ENCODE measurements at places on chromosomes 1 and 21. TPM values are rescaled to one million over a fixed set of nuclear protein-coding genes. Genes with fewer than 3 reads are reported as not detected.

The SUSD4 gene
- total RNA-seq = 0.81 TPM

The LENEP gene
- total RNA-seq = not detected

The LRRC52 gene
- not detected for total RNA-seq

The AADACL4 gene
- not detected for total RNA-seq

The TAS1R1 gene
- 0.36 TPM for total RNA-seq

The APOBEC4 gene
- not detected for total RNA-seq

Measured in sigmoid colon (tissue), 7 donors.